Activated CD4-positive, alpha-beta T cell treated with anti-CD3 and anti-CD28 coated beads for 1 hour (primary cell): ENCODE measurements at places on chromosomes 5 and 9.

- DNase-seq: no peak
Measured at GRCh38 chr5:35303152-35303551, 72.9 kb upstream of the PRLR start.

- no peak for DNase-seq
Measured at GRCh38 chr9:125983681-125984080, 236.5 kb downstream of the PBX3 start.

GRCh38 chr9:126328407-126328806, 1.8 kb downstream of the MVB12B start:
- DNase-seq: no peak

DNA sequence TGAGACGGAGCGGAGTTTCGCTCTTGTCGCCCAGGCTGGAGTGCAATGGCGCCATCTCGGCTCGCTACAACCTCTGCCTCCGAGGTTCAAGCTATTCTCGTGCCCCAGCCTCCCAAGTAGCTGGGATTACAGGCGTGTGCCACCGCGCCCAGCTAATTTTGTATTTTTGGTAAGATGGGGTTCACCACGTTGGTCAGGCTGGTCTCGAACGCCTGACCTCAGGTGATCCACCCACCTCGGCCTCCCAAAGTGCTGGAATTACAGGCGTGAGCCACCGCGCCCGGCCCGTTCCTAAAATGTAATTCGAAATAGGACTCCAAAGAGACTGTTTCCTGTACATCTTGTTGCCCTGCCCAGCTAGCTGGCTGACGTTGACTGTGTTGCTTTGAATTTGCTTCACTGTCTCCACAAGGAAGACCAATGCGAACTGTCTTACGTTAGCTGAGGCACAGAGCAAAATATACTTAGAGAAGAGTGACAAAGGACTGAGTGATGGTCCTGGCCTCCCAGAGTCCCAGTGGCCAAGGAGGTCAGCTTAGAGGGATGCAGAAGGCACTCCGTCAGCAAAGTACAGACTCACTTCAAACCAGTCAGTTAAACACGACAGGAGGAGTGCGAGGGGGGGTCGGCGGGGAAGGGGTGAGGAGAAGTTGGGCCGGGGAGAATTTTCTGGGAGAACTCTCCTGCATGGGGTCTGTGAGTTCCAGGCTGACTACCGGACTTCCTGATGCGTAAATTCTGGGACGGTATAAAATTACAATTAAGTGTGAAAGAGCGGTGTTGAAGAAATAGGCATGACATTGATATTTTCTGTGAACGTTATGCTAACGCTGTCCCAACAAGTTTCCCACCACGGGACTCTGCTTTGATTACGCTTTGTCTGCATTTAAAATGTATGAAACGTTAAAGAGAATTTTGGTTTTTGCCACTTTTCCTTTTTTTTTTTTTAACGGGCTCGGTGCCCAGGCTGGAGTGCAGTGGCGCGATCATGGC, 6.8 kb upstream of the TRIM41 start:
- DNase-seq: no peak

- no peak for DNase-seq
Measured at GRCh38 chr5:176819476-176819875, 9.1 kb downstream of the UNC5A start.

- no peak for DNase-seq
Measured at GRCh38 chr5:72465601-72466563, 41.3 kb downstream of the ZNF366 start.

GRCh38 chr5:19235101-19235584, 752.9 kb downstream of the CDH18 start:
- no peak for DNase-seq

GRCh38 chr5:155651-156410, 35.5 kb upstream of the LRRC14B start:
- no peak for DNase-seq

DNA sequence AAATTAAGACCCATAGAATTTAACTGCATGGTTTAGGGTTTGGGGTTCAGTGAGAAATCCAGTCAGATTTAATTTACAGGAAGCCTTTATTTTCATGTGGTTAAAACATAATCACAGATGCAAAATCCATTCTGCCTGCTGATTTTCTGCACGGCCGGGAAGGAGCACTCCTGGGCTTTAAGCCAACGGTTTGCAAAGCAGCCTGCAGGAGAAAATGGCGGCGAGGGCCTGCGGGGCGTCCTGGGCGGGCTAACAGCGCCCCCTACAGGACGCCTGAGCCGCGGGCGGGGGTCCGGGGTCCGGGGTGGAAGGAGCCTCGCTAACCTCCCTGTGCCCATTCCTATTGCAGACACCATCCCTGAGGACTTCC, 47.6 kb downstream of the THBS4 start:
- peak; percentile 26 for DNase-seq

DNA sequence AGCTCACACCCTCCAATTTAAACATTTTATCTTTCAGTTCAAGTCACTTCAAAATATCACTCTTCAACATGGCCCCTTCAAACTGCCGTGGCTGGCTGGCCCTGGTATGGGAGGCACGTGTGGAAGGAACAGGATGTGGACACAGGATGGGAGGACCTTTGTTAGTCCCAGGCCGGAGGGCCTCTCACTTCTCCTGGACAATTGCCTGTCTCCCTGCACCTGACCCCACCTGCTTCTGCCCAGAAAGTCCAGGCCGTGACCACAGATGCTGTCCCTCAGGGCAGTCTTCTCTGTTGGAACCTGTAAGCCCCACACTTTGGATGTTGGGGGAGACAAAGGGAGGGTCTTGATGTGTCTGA, 19.4 kb downstream of the AMBP start:
- no peak for DNase-seq

DNA sequence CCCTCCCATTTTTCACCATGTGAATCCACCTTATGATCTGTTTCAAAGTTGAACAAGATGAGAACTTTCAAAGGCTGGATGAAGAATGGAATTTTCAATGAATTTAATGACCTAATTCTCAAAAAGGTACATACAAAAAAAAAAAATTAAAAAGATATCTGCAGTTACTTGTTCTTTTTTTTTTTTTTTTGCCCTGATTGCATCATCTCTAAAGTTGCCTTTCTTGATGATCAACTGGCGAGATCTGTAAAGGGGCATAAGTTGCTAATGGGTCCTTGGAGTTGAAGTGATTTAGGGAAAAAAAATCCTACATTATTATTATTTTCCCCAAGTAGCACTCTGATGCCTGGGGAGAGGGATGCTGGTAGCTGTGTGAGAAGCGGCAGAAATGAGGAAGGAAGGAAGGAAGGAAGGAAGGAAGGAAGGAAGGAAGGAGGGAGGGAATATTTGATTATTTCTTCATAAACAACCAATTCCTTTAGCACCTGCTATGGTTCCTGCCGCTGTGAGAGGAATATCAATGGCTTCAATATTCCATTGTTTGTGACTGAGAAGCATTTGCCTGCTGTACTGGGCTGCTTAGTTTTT, 48.8 kb upstream of the CD180 start:
- DNase-seq: no peak

GRCh38 chr9:86602715-86603114, 248.5 kb upstream of the TUT7 start:
- no peak for DNase-seq

DNA sequence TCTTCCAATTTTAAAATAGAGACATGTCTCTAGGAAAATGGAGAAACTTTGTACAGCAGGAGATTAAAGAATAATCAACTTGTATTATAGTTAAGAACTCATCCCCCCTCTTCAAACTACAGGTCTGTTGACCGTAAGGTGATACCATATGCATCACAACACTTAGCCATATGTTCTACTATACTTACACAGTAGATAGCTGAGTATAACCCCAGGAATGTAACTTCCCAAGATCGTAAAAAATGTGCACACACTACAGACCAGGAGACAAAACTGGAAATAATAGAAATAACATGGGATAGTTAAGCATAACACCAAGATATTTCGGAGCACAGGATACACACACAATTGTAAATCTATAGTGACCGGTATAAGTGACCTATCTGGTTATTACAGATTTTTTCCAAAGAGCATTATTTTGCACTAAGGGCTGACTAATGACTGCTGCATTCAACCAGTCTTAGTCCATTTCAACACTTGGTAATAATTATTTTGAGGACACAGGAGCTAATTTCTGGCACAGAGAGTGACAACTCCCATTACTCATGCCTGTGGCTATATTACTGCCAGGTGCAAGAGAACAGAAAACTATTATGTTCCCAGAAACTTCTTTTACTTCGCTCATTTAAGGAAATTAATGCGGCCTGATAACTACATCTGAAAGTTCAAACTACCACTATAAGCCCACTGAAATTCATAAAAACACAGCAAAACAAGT, 15.4 kb upstream of the ZNF622 start:
- DNase-seq: no peak

DNA sequence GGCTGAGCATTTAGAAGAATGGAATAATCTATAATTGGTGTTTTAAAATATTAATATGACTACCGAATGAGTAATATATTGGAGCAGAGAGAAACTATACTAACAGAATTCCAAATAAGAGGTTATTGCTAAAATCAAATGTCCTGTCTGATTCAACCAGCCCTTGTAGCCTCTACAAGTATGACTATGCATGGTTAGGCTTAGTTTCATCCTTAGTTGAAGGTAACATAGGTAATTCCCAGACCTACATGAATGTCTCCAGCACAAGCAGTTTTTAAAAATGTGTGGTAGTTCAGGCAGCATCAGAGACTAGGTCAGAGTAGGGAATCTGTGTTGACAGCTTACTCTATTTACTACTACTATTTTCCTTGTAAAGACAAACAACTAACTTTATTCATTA, 51.7 kb upstream of the SLC27A6 start:
- no peak for DNase-seq

GRCh38 chr5:171494452-171495121, 75.1 kb downstream of the FGF18 start:
- no peak for DNase-seq

DNA sequence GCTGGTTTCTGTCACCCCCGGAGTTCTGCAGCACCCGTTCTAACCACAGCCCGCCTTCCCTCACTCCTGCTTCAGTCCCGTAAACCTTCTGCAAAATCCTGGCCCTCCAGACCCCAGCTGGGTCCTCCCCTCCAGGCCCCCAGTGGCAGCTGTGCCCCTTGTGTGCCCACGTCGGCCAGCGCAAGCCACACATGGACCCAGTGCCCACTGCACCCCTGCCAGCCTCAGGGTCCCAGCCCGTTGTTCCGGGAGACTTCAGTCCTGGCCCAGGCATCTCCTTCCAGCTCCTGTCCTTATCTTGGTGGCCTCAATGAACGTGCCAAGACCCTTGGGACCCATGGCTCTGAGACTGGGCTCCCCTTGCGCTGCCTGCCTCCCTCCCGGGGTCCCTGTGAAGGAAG, 43.2 kb downstream of the EXD3 start:
- no peak for DNase-seq

DNA sequence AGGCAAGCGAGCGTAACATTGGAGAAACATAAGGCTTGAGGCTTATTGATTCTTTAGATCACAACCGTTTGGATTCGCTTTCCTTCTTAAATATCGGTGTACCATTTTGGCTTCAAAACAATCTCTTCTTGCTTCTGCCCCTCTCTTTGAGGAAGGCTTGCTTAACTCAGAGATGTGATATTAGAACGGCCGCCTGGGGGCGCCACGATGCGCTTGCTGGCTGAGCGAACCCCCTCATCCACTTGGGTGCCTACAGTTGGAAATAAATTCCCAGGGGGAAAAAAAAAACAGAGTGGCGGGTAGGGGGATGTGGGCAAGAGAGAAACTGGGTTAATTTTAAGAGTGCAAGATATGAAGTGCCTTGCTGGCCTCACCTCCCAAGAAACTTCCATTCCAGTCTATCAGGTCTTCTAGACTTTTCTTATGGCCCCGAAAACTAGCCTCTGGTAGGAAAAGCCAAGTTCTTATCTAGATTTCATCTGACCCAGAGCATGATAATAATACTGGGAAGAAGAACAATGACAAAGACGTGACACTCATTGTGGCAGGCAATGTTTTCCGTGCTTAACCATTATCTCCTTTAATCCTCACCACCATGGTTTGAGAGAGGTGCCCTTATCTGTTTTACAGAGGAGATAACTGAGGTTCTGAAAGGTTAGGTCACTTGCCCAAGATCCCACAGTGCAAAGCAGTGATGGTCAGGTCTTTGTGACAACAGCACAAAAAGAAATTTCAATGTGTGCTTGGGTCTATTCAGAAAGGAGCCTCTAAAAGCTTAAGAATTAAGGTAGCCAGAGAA, 115.8 kb downstream of the DPYSL3 start:
- DNase-seq: no peak

- no peak for DNase-seq
Measured at GRCh38 chr5:530001-530955, 6.0 kb upstream of the SLC9A3 start.

DNA sequence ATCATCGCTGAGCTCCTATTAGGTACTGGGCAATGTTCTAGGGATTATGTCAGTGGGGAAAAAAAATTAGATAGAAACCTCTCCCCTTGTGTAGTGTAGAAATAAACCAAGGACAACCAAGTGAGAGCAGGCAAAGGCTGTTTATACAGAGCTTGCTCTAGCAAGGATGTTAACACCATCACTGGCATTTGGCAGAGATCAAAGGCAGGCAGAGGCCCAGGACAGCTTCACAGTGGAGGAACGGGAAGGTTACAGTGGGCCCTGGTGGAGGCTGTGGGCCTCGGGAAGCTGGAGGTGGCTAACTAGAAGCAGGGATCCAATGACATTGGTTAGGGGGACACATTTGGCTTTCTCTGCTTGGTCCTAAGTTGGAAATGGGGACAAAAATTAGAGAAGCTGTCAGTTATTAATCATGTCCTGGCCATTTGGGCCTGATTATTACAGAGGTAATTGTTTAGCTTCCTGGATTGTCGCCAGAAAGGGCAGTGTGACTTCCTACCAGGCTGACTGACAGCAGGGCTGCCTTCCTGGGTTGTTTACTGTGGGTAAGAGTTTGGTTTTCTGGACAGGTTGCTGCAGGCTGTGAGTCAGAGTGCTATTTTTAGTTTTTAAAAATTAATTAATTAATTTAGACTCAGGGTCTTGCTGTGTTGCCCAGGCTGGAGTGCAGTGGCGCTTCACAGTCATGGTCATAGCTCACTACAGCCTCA, 259.3 kb downstream of the ROR2 start:
- DNase-seq: no peak
